GM03348 (cell line): ENCODE measurements at places on chromosomes 3 and 15.

DNA sequence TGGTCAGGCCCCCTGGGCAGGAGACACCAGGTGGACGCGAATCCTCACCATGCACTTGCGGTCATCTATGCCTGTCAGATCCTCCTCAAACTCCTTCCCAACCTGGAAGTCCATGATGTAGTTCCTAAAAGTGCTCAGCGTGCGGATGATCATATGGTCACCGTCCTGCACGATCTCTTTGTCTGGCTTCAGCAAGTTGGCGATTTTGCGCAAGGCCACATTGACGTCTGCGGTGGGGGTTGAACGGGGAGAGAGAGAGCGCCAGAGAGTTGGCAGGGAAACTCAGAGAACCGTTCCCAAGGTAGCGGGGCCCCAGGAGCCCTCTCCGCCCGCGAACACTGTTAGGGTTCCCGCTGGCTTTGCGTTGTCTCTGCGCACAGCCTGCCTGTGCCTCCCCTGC, 809 bp downstream of the RBP1 start:
- DNase-seq, result no peak

- DNase-seq, result peak; percentile 12
These were observed 32.9 kb downstream of the RNF111 start for GRCh38 chr15:59020322-59020721.

- no peak for DNase-seq
These were observed 38.1 kb upstream of the ZBTB38 start for GRCh38 chr3:141330235-141330634.

- no peak for DNase-seq
These were observed 241.3 kb downstream of the ITPR1 start for GRCh38 chr3:4734454-4734853.

DNA sequence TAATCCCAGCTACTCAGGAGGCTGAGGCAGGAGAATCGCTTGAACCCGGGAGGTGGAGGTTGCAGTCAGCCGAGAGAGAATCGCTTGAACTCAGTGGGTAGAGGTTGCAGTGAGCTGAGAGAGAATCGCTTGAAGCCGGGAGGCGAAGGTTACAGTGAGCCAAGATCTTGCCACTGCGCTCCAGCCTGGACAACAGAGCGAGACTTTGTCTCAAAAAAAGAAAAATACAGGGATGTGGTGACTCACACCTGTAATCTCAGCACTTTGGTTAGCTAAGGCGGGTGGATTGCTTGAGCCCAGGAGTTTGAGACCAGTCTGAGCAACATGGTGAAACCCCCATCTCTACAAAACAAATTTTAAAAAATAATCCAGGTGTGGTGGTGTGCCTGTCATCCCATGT, 26.8 kb downstream of the UBE2E1 start:
- DNase-seq, result no peak

GRCh38 chr3:152669560-152669959, 165.4 kb upstream of the P2RY1 start:
- no peak for DNase-seq

GRCh38 chr15:41417418-41418195, 712 bp downstream of the RTF1 start:
- DNase-seq, result peak; percentile 74

DNA sequence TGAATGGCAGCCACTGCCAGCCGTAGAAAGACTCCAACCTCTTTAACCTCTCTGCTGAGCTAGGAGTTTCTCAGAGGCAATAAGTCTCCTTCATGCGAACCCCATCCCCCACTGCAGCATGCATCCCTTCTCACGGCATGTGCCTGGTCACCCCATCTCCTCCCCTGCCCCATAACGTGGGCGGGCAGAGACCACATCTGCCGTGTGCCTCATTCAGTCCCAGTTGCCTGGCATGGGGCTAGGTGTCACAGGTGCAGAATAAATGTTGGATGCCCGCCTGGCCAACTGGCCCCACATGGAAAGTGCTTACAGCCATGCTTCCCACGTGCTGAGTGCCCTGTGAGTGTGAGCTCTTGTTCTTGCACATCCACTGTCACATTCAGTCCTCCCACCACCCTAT, 43.5 kb upstream of the NTRK3 start:
- DNase-seq, result no peak

DNA sequence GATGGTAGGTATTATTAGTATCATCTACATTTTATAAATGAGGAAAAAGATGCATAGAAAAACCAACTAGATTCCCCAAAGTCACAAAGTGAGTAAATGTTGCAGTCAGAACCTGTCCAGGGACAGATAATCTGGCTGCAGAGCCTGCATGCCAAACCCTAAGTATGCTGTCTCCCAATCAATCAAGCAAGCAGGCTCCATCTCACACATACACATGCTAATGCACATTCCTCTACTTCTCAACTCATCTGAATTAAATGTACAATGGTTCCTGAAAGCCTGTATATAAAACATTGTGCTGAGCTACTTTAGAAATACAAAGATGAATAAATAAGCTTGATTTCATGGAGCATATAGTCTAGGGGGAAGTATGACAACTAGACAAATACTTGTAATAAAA, 101.0 kb downstream of the CBLB start:
- no peak for DNase-seq

DNA sequence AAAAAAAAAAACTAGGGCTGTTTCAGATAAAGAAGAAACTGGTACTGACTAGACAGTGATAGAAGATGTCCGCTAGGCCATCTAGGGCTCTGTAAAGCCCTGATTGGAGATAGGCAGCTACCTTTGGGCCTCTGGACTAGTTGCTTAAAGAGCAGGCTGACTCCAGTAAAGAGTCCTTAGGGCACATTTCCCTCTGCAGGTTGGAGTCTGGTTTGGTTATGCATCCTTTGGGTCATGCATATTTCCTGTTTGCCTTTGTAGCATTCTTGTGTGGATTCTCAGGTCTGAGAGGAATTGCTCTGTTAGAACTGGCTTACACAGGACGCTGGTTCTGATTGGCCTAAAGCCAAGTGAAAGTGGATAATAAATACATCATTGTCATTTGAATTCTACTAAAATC, 165.5 kb upstream of the LRRN1 start:
- DNase-seq, result no peak

DNA sequence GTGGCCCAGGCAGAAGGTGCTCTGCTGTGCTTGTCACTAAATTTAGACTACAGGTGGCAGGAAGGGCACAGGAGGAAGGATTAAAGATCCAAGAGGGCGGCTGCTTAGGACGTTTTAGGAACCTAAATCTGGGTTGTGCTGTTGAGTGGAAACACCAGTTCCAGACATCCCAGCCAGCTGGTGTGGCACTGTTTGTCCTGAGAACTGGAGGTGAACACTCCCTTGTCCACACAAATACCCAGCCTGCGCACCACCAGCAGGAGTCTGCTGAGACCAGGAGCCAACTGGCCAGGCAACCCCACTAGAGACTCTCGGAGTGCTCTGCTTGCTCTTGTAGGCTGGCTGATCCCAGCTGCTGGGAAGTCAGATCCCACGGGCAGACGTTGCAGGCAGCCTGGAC, 30.3 kb upstream of the UACA start:
- DNase-seq, result no peak

DNA sequence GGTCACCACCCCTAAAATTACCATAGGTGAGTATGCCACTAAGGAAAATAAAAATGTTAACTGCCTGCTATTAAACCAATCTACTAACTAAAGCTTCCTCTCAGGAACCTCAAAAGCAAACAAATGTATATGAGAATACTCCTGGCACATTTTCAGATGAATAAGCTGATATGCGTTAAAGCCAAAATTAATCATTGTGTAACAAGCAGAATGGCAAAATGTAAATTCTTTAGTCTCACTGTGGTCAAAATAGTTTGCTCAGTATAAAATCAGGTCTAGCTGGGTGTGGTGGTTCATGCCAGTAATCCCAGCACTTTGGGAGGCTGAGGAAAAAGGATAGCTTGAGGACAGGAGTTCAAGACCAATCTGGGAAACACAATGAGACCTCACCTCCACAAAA, 53.6 kb downstream of the SUMF1 start:
- no peak for DNase-seq

GRCh38 chr3:194622621-194623340, 10.4 kb downstream of the TMEM44 start:
- DNase-seq, result no peak

DNA sequence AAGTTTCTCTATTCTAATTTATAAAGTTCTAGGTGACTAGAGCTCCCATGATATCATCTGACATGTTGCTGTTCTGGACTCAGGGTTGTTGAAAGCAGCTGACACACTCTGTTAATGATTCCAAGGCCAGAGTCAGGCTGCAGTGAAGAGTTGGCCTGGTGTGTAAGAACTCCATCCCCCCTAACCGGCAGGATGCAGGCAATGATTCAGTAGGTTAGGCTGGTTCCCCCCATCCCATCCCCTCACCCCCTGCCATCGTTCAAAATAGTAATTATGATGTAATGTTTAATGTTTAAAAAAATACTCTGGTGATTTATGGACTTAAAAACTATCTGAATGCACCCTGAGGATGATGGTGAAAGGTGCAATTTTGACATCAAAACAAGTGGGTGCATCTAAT, 4.6 kb upstream of the TRIM71 start:
- no peak for DNase-seq

GRCh38 chr3:169879845-169880575, 10.3 kb upstream of the LRRC31 start:
- no peak for DNase-seq

GRCh38 chr3:178421069-178421468, 115.2 kb upstream of the KCNMB2 start:
- no peak for DNase-seq
